Chondrocyte (in vitro differentiated cells): ENCODE measurements at places on chromosomes 6 and 20.

- DNase-seq: no peak
Measured at GRCh38 chr6:39776581-39776980, 15.6 kb upstream of the DAAM2 start.

DNA sequence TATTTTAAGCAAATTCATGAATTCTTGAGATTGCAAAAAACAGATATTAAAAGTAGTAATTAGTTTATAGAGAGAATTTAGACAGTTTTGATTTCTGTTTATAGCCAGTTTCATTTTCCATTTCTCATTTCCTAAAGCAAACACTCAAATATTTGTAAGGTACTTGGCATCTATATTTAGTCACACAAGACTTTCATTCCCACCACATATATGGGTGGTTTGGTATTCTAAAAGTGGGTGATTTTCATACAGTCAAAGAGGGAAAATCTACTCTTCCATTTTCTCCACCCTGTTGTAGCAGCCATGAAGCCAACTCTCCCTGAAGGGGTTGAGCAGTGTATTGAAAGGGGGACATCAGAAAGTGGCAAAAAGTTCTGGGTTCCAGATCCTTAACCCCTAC lies 181.1 kb upstream of the SUPT3H start:
- DNase-seq: no peak

- DNase-seq: no peak
Measured at GRCh38 chr20:33339515-33340058, 56.6 kb downstream of the BPIFB1 start.

DNA sequence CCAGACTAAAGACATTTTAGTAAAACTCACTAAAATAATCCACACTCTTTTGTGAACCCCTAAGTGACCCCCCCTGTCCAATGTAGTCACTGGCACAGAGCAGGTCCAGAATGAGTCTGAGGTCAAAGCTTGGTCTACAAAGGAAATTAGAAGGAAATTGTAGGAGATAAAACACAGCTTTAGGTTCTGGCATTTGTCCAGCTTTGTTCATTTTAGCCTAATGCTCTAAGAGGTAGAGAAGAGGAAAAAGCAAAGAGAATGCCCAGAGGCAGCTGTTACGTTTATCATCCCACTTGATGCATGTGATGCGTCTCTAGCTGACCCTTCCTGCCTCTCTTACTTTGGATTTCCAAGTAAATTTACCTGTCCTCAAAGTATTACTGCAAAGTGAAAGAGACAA lies 62.5 kb downstream of the CNKSR3 start:
- no peak for DNase-seq

DNA sequence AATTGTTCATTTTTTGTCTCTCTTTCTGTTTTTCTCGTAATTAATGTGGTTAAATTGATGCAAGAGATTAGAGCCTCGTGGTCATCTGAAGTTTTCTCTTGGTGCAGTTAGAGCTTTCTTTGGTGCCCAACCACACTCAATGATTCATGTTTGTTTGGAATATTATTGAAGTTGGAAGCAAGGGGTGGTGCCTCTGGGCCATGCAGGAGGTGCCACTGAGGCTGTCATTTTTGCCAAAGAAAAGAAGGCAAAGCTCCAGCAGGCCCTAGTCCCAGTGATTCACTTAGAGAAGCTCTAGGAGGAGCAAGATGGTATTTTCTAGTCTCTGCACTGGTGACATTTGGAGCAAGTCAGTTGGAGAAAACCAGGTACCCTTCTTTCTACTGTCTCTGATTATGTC lies 144.5 kb upstream of the RALGAPA2 start:
- DNase-seq: no peak

DNA sequence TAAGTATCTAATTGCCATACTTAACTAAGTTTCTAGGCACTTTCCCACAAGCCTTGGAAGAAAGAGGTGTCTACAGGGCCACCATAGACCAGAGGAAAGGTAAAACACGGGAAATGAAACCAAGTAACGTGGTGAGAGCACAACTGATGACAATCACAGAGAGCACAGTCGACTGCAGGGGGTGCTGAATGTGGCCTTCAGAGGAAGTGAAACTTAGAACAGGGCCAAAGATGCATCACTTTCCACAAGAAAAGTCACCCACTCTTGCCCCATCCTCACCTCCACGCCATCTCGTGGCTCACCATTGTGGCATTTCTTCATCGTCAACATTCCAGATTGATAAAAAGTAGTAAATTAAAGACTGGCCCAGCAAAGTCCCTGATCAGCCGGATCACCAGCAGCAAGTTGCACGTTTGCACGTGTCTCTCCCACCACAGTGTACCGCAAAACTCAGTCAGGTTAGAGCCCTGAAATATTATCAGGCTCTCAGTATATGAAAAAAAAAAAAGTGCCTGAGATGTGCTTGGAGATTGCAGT lies 31.4 kb downstream of the HIVEP2 start:
- no peak for DNase-seq

- no peak for DNase-seq
Measured at GRCh38 chr20:21781446-21782075, 76.1 kb downstream of the PAX1 start.

DNA sequence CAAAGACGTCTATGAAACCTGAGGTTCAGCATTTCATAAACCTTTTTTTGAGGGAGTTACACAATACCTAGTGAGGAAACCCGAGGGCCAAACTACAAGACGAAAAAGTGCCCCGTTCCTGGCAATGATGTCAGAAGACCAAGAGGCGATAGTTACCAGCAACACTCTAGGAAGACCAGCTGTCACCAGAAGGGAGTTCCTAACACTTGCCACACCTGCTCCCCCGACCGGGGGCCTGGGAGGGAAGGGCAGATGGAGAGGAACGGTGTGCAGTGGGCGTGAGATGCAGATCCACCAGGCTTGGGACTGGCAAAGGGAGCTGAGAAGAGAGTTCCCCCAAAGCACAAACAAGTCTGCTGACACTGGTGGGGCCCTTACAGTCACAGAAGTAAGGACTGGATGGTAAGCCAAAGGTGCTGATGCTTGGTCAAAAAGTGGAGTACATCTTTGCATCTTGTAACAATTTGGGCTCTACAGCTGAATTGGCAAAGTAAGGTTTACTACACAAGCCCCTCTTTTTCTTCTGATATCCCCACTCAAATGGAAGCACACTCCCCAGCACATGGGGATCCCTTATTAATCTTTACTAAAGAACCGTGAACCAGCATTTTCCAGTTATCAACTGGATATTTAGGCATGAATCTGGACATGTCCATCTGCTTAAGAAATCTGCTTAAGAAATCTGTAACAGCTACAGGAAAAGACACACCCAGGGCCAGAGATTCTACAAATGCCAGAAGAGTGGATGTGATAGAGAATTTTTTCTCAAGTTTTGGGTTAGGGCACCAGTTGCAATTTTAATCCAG lies 38.5 kb downstream of the PANK2 start:
- no peak for DNase-seq

GRCh38 chr20:31790401-31790800 lies 28.8 kb upstream of the MYLK2 start:
- no peak for DNase-seq

- DNase-seq: no peak
Measured at GRCh38 chr20:60269573-60270162, 311.4 kb downstream of the CDH26 start.

DNA sequence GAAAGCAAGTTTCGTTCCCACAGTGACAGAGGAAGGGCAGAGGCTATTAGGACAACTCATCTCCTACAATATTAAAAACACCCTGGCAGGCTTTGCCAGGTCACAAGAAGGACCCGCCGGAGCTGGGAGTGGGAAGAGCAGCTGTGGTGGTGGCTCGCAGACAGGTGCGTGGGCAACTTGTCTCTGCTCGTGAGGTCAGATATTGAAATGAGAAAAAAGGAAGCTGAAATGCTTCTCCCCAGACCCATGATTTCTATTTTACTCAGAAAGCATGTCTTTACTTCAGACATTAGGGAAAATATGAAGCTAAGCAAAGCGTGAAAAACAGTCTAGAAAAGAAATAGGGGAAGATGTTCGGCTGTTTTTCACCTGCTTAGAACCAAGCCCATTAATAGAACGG lies 166.3 kb upstream of the EEF1E1 start:
- DNase-seq: no peak

- no peak for DNase-seq
Measured at GRCh38 chr6:21070620-21071019, 522.9 kb upstream of the SOX4 start.

GRCh38 chr6:161732594-161732993 lies 458.7 kb upstream of the AGPAT4 start:
- DNase-seq: no peak

- no peak for DNase-seq
Measured at GRCh38 chr6:125798734-125799508, 8.2 kb downstream of the NCOA7 start.

DNA sequence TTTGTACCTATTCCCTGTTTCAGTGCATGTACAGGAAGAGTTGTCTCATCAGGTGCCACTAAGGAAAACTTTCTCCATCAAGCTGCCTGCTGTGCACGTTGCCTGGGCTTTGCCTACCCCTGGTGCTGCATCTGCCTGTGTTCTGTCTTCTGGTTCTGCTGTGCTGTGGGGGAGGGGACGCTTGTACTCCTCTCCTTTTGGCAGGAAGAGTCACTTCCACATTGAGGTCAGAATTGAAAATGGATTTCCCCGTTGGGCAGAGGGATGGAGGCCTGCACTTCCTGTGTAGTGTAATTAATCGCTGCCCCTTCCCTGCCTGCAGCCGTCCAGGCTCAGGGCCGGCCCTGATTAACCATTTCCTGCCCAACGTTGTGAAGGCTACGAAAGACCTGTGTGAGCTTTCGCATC lies 153.3 kb downstream of the SCML4 start:
- no peak for DNase-seq

DNA sequence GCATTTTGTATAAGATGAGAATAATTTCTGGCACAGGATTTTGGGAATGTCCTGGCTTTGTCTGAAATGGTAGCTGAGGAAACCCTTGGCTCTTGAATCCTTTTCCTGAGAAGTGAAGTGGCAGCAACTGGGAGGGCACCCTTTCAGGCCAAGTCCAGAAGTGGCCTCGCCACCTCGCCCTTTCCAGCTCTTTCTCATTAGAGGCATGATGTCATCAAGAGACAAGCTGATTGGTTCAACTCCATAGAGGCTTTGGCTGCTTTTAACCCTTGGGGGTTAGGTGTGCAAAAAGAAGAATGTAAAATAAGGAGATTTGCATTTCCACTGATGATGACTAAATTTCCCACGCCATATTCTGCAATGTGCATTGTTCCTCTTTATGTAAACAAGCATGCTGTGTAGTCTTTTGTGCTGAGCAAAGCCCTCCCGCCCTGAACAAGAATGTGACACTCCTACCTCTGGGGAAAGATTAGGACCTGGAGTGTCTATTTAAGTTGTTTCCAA lies 116.5 kb downstream of the TCP11 start:
- no peak for DNase-seq

GRCh38 chr20:37381621-37382471 lies 35.9 kb downstream of the SRC start:
- peak; percentile 44 for DNase-seq

DNA sequence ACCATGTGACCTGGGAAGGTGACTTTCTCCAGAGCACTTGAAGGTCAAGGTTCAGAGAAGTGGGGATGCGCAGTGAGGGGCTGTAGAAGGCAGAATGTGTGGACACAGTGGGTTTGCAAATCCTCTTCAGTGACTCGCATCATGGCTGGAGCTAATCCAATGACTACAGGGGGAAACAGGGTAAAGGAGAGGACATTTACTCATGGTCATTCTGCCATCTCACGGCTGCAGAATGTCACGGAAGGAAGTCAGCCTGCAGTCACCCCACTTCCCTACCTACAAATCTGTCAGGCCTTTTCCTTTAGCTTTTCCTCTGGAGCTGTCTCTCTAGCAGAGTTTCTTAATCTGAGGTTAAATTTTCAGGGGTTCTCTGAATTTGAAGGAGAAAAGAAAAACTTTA lies 337.6 kb downstream of the CDC5L start:
- no peak for DNase-seq

DNA sequence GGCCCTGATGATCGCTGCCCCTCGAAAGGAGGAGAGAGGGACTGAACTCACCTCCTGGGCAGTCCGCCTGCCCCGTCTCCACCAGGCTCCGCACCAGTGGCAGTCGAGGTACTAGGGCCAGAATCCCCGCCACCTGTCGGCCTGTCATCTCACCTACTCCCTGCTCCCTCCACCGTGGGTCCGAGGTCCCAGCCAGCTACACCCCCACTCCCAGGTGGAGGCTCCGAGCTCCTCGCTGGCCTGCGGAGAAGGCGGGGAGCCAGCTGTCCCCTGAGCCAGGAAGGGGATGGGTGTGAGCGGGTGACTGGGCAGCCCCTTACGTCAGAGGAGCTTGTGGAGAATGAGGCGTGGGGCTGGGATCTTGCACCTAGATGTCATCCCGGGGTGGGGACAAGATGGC lies 1066.5 kb upstream of the MANEA start:
- DNase-seq: peak; percentile 78

DNA sequence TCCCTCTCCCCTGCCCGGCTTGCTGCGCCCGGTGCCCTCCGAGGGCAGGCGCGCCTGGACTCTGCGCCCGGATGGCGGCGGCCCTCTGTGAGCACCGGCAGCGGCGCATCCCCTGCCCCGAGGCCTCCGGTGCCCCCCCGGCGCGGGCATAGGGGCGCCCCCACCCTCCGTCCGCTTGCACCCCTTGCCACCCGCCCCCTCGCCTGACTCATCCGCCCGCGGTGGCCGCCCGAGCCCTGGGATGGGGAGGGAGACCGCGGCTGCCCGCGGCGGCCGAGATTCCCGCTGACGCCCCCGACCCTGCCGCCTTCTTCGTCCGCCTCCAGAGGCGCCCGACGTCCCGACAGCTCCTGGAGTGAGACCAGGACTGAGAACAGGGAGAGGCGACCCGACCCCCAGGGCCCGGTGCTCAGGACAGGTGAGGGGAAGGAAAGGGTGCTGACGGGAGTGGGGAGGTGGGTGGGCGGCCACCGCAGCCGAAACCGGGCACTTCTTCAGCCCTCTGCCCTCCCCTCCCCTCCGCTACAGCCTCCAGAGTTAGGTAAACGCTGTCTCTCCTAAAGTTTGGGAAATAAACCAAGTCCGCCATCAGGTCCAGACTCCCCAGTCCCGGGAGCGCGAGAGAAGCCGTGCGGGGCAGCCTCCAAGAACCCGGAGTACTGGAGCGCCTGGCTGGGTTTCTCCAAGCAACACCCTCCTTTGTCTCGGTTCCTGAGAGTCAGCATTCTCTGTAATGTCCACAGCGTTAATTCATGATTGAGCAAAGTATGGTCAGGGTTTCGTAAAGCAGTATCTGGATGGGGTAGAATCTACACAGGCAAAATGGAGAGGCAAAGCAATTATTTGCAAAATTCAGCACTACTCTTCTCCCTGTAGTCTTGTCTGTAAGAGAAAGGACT lies 539 bp downstream of the TMEM200A start:
- DNase-seq: peak; percentile 78

- no peak for DNase-seq
Measured at GRCh38 chr6:87658516-87658915, 43.5 kb downstream of the AKIRIN2 start.

GRCh38 chr6:79605061-79605460 lies 26.1 kb upstream of the SH3BGRL2 start:
- DNase-seq: no peak

- DNase-seq: no peak
Measured at GRCh38 chr6:7401075-7401474, 11.5 kb downstream of the RIOK1 start.

DNA sequence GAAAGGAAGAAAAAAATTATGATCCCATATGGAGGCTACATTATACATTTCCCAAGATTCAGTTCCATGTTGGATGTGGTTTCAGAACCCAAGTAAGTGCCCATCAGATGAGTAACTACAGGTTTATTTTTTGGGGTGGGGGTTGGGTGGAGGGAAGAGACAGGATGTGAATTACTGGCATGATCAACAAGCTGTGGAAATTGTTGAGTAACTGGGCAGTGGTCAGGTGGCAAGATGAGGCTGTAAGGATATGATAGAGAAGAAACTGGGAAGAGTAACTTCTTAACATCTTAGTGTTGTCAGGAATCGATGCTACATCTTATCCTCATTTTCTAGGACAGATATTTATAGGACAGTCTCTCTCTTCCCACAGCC lies 153.5 kb downstream of the CFAP61 start:
- DNase-seq: no peak

GRCh38 chr20:7091655-7092054 lies 324.2 kb downstream of the BMP2 start:
- DNase-seq: no peak
